SK-N-SH (cell line): ENCODE measurements at places on chromosomes 2 and 18.

DNA sequence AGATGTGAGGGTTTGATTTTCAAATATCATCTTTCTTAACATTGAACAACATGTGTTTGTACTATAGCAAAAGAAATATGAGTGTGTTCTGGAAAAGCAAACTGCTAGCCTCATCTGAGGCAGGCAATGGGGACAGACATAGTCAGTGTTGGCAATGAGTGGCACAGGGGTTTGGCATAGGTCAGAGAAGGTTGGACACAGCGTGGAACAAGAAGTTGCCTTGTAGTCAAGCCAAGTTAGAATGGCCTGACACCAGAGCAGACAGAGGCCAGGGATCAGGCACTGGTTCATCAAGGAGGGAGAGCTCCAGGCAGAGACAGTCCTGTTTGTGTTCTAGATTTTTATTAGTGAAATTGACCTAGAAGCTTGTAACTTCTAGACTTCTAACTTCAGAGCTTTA, 100.8 kb upstream of the TANK start:
- H3K4me3 ChIP-seq: no peak overlapping the region
- H3K27me3 ChIP-seq: no peaks in the 10 kb centered on the region
- DNase-seq: no peak

DNA sequence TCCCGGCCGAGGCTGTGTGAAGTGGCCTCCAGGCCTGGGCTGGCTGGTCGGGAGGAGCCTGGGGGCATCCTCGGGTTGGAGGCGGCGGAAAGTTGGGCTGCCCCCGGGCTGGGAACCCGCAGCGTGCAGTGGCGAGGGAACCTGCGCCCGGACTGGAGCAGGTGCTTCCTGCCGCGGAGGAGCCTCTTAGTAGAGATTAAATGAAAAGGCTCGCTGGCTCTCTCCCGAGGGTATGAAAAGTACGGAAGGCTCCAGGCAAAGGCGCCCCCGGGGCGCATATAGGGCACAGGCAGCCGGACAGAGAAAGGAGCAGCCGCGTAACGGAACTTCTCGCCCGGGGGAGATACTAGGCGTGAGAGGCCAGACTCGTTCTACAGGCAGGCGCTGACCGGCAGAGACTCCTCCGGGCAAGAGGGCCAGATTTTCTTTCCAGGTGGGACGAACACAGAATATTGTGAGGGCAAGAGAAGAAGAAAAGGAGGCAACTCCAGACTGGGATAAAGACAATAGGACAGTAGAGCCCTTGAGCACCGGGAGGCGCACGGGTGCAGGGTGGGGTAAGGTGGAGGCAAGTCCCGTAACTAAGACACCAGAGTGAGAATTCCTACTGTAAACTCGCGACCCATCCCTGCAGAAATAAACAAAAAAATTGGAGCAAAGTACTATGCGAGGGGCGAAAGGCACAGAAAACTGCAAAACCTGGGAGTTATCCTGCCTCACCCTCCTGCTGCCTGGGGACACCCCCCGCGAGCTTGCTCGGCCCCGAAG, 816 bp downstream of the CDH2 start:
- DNase-seq: peak; percentile 64
- H3K4me3 ChIP-seq: peak overlapping the region; percentile 90
- H3K27ac ChIP-seq: peak overlapping the region; percentile 94
- no peaks in the 10 kb centered on the region for H3K27me3 ChIP-seq
- peaks cover 13% of the 10 kb centered on the region for H3K36me3 ChIP-seq

DNA sequence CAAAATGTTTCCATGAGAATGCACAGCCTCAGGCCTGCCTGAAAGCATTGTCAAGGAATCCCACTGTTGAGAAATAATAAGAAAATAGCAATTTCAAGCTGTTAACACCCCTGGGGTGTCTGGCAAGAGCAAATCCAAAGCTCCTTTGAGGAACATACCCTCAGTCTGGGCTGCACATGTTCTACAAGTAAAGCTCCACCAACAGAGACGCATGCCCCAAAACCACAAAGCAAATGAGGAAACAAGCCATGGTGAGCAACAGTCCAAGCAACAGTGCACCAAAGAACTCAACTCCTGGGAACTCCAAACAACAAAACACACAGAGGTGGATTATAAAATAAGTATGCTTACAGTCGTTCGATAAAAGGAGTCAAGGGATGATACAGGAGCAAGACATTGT, 40.3 kb downstream of the CYP27C1 start:
- DNase-seq: no peak
- H3K4me3 ChIP-seq: no peak overlapping the region
- H3K36me3 ChIP-seq: no peaks in the 10 kb centered on the region
- peaks cover 23% of the 10 kb centered on the region; the same call in 1 of the 2 replicates for H3K4me1 ChIP-seq
- H3K27me3 ChIP-seq: no peaks in the 10 kb centered on the region
- H3K27ac ChIP-seq: no peak overlapping the region

- no peaks in the 10 kb centered on the region for H3K4me1 ChIP-seq
- no peak overlapping the region for H3K4me3 ChIP-seq
- no peaks in the 10 kb centered on the region for H3K36me3 ChIP-seq
- no peak overlapping the region for H3K27ac ChIP-seq
- DNase-seq: peak; percentile 28
Measured at GRCh38 chr2:151102226-151102625, 159.4 kb downstream of the RBM43 start.

DNA sequence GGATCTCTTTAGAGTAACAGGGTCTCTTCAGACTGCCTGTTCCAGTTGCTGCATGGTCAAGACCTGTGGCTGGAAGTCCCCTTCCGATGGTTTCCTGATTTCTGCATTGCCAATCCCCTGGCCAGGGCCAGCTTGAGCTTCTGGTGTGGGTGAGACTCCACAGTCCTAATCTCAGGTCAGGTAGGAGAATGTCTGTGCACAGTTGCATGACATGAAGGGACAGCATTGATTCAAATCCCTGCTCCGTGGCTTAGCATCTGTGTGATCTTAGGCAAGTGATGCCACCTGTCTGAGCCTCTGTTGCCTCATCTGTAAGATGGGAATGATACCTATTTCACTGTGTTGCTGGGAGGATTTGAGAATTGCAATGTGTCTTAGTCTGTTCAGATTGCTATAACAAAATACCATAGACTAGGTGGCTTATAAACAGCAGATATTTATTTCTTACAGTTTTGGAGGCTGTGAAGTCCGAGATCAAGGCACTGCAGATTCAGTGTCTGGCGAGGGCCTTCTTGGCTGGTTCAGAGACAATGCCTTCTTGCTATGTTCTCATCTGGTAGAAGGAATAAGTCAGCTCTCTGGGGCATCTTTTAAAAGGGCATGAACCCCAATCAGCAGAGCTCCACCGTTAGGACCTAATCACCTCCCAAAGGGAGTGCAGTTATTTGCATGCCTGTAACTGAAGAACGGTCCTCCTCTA, 66.2 kb downstream of the ATOH8 start:
- H3K4me3 ChIP-seq: no peak overlapping the region
- no peaks in the 10 kb centered on the region; the same call in none of the 2 replicates for H3K4me1 ChIP-seq
- DNase-seq: no peak
- H3K27ac ChIP-seq: no peak overlapping the region

DNA sequence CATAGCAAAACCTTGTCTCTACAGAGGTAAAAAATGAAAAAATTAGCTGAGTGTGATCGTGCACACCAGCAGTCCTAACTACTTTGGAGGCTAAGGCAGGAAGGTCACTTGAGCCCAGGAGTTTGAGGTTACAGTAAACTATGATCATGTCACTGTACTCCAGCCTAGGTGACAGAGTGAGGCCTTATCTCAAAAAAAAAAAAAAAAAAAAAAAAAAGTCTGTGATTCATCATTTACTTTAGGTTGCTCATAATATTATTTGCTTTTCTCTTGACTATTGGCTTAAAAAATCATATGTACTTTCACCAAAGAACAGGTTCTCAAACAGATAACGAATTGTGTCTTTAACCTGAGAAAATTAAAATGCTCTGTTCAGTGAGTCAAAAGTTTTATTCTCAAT, 129.1 kb downstream of the MYO3B start:
- DNase-seq: no peak
- H3K27ac ChIP-seq: no peak overlapping the region
- no peak overlapping the region for H3K4me3 ChIP-seq
- no peaks in the 10 kb centered on the region for H3K36me3 ChIP-seq
- no peaks in the 10 kb centered on the region for H3K27me3 ChIP-seq
